NCI-H1417 treated with DMSO at 0.1 percent for 48 hours (cell line): ENCODE measurements at places on chromosomes 7 and 10.

DNA sequence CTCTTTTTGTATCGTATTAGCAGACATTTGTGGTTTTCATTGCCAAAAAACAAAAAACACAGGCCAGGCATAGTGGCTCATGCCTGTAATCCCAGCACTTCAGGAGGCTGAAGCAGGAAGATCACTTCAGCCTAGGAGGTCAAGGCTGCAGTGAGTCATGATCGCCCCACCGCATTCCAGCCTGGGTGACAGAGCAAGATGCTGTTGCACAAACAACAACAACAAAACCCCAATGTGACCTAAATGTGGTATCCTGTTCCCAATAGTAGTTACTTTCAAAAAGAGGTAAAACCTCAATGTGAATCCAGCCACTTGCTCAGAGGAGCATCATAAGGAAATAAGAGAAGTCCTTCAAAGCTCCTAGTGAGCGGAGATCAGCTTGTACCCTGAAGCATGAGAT is 45.8 kb upstream of the SKAP2 start:
- DNase-seq: no peak

GRCh38 chr10:78450807-78451485 is 417.3 kb downstream of the RPS24 start:
- DNase-seq: no peak

- no peak for DNase-seq
Measured at GRCh38 chr7:134804351-134804750, 24.9 kb downstream of the CALD1 start.

- no peak for DNase-seq
Measured at GRCh38 chr10:72736828-72737220, 44.9 kb downstream of the MCU start.

DNA sequence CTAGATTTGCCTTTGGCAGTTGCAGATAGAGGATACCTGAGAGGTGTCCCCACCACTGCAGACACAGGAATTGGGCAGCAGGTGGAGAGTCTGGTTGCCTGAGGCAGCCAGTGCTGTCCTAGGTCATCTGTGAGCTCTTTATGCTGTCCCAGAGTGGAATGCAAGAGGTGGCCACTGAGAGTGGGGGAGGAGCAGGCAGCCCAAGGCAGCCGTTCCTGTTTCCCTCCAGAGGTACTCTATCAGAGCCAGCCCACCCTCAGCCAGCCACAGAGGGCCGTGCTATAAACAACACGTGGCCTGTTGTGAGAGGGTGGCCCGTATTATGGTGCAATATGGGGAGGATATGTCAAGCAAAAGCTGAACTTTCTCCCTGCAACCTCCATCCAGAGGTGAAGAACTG is 8.5 kb downstream of the LRRC18 start:
- no peak for DNase-seq

GRCh38 chr7:31692451-31692850 is 5.4 kb downstream of the PPP1R17 start:
- no peak for DNase-seq

- no peak for DNase-seq
Measured at GRCh38 chr7:95205665-95206225, 118.6 kb downstream of the PON1 start.

DNA sequence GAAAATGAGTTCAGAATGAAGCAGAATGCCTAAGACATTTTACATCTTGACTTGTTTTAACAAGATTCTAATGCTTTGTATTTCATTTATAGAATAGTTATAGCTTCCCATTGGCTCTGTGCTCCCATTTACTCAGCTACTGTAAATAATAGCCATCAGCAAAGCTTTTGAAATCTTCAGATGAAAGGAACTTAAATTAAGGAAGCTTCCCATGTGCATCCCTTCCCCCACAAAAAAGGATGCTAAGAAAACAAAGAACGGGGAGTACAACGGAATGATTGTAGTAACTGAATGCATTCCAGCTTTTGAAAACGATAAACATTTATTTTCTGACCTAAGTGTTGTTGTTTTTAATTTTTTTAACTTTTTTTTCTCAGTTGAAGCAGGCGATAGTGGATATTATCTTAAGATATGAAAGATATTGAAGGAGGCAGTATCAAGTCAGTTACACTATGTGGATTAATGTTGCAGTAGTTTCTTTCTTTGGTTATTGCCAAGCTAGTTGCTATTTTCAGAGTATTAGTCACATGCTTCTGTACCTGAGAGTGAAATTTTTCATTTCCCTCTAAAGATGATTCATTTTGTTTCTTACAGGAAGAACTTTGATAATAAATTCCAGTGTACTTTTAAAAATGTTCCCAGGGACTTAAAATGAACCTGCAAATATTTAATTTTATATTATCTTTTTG is 129.2 kb downstream of the KCND2 start:
- no peak for DNase-seq

DNA sequence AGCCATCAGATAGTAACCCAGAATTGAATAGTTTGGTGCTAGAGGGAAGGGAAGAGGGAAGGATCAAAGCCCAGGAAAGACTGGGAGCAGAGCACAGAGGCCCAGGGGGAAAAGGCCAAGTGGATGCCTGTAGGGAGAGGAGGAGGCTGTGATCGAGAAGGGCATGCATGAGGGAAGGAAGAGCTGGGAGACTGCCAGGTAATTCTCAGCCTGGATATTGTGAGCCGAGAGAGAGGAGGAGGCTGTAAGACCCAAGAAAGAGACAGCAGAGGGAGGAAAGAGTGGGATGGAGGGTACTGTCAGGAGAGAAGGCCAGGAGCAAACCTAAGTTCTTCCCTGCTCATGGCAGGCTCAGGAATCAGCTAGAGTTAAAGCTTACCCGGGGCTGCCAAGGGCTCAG is 178.2 kb downstream of the CCDC3 start:
- no peak for DNase-seq

GRCh38 chr10:74022926-74023629 is 25.2 kb downstream of the VCL start:
- DNase-seq: no peak

DNA sequence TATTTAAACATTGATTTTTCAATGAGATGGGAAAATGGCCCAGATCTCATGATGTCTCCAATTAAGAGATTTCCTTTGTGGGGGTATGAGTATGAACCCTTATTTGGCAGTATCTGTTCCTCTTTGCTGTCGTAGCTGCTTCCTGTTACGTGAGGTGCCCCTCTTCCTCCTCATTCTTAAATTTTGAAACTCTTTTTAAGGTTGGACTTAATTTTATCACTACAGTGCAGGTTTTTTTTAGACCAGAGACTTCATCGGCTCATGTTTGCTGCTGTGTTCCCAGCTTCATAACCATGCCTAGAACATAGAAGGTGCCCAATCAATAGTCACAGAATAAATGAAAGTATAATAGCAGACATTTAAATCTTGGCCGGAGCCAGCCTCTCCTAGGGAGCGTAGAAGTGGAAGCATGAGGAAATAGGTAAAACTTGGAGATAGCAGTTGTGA is 2.4 kb downstream of the MIOS start:
- no peak for DNase-seq

DNA sequence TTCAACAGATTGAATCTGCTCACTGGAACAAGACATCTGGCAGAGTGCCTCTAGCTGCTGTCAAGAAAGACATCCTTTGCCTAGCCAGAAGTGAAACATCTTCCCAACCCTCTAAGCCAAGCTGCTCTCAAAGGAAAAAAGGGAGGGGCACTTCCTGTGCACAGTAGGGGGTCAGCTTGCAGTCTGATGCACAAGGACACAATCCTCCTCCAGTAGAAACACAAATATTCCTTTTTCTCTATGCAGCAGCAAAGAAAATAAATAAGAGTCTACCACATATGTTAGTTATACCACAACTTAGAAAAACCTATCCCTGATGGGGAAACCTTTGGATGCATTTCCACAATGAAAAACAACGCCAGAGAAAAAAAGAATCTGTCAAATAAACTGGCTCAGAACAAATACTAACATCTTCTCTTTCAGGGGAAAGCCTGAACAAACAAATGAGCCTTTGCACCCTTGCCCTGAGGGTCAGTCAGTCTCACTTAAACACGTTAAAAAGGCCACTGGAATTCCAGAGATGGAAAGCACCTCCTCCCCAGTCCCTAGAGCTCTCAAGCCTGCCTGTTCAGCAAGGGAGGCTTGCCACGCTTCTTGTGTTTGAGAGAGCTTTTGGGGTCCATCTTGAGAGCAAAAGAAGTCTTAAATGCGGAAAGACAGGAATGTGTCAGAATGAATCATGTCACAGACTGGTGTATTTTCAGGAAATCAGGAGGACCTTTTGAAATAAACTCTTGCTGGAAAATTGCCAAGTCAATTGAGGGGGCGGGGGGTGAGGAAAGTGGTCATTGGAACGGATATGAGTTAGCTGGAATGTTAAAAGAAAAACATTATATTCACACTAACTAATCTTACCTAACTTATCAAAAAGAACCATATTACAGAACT is 7.5 kb downstream of the LAMB1 start:
- peak; percentile 37 for DNase-seq

GRCh38 chr7:111301891-111302290 is 211.0 kb downstream of the LRRN3 start:
- DNase-seq: no peak

GRCh38 chr7:104857458-104858425 is 156.3 kb upstream of the KMT2E start:
- no peak for DNase-seq
